ENCODE measurements at places on chromosomes 11 and 22.

- no peak for DNase-seq
These were observed 45.7 kb downstream of the TTC17 start for GRCh38 chr11:43404406-43404805.

- no peak for DNase-seq
These were observed 134.4 kb upstream of the NCAM1 start for GRCh38 chr11:112826788-112827187.

GRCh38 chr11:122933416-122933815 lies 48.2 kb downstream of the BSX start:
- DNase-seq, result no peak

- no peak for DNase-seq
These were observed 35.9 kb downstream of the OSBPL5 start for GRCh38 chr11:3129181-3129590.

- no peak for DNase-seq
These were observed 6.8 kb upstream of the GGA1 start for GRCh38 chr22:37601540-37602442.

- DNase-seq, result no peak
These were observed 15.5 kb downstream of the RBX1 start for GRCh38 chr22:40966726-40967085.

GRCh38 chr22:16695261-16695660 lies 102.7 kb upstream of the CCT8L2 start:
- DNase-seq, result no peak

DNA sequence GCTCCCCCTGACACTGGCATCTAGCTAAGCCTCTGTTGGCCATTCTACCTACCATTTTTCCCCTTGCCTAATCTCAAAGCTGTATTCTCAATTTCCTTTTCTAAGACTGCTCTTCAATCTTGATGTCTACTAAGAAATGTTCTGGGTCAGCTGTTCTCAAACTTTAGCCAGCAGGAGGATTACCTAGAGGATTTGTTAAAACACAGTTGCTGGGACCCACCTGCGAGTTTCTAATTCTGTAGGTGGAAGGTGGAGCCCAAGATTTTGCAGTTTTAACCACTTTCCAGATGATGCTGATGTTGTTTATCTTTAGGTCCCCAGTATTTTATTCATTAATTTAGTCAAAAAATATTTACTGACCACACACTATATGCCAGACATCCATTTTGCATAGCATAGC lies 9.3 kb upstream of the ARHGAP42 start:
- DNase-seq, result no peak

GRCh38 chr11:115298300-115299012 lies 205.8 kb downstream of the CADM1 start:
- DNase-seq, result no peak

- no peak for DNase-seq
These were observed 73.2 kb downstream of the FAT3 start for GRCh38 chr11:92297567-92298553.

- peak; percentile 61 for DNase-seq
These were observed 314.6 kb downstream of the LARGE1 start for GRCh38 chr22:33605666-33606065.

GRCh38 chr22:35220221-35220620 lies 37.1 kb upstream of the HMGXB4 start:
- no peak for DNase-seq

DNA sequence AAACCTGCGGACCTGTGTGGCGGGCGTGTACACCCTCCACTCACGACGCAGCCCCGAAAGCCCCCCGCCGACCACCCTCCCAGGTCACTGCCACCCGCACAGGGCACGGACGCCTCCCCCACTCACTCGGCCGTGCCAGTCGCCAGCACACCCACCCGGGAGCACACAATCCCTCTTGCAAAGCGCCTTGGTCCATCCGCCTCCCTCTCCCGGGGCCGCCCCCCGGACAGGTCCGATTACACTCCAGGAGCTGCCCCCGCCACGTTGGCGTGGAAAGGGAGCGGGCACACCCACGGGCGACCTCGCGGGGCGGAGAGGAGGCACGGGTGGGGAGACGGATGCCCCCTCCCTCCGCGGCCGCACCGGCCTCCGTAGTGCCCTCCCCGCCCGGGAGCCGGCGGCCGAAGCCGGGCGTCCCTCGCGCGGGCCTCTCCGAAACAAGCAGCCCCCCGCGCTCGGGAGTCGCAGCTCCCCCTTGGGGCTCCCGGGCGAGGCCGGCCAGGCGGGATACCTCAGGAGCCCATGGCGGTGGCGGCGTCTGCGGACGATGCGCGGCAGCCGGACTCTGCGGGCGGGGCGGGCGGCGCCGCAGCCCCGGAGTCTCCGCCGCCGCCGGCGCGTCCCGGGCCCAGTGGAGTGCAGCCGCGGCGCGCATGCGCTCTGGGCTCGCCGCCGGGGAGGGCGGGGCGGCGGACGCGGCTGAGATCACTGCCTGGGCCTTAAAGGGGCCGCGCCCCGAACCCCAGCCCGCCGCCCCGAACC lies at the start of gene TMEM184B:
TSS of gene TMEM184B (minus strand) at position 638 of the 762 bp plus-strand sequence. CDS start 25,049 bp downstream, outside the sequence.
- peak; percentile 83 for DNase-seq

GRCh38 chr11:33861386-33861785 lies 30.5 kb downstream of the LMO2 start:
- DNase-seq, result no peak

- no peak for DNase-seq
These were observed 2.5 kb downstream of the SELENOM start for GRCh38 chr22:31104869-31105268.

DNA sequence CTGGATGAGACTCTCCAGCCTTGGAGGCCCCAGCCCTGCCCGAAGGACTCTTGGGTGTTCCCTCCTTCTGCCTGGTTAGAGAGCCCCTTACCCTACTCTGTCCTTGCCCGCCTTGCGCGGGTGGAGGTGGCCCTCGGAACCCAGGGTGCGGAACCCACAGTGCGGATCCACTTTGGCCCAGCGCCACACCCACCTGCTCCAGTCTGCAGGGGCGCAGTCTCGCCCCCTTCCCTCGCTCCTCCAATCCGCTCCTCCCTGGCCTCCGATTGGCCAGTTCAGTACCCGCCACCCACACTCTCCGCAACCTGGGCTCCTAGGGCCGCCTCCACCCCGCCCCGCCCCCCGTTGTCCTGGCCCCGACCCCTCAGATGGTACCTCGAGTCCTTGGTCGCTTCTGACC lies 2.4 kb downstream of the CAPN1 start:
- DNase-seq, result no peak

- DNase-seq, result no peak
These were observed 19.9 kb downstream of the F2 start for GRCh38 chr11:46738887-46739286.

- no peak for DNase-seq
These were observed 5.2 kb downstream of the LGR4 start for GRCh38 chr11:27467181-27467913.

DNA sequence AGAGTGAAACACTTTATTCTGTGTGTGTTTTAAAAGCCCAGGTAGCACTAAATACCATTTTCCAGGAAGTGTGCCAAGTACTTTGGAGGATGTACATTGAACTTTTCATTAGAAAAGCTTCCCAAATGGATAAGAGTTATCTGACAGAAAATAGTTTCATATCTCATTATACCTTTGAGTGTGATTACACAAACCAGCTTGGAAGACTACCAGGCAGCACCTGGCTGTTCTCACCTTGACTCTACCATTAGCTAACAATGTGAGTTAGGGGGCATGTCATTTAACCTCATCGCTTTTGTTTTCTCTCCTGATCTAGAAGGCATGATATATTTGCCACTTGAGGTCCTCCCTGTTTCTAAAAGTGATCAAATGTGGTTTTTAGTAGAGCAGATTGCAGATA lies 50.2 kb downstream of the GRM5 start:
- no peak for DNase-seq

DNA sequence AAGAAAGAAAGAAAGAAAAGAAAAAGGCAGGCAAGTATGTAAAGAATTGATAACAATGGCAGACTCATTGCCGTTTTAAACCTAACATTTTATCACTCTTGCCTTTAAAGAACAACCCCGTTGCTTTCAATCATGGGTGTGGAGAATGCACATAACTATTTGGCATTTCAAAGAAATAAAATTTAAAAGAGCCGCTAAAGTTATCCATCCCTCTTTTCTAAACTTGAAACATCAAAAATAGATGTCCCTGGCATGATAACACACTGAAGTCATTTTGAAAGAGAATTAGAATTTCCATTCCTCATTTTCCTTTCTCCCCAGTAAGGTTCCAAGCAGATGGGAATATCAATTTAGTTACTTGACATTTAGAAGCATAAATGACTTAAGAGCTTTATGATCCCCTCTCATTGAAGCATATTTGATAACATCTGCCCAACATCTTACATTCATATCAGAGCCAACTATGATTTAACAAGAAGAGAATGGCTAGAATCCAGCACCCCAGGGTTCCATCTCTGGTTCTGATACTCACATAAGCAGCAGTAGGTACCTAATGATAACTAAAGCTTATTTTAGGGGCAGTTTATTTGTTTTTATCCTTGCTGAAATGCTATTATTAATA lies 529.6 kb upstream of the LRRC4C start:
- DNase-seq, result no peak

- no peak for DNase-seq
These were observed 42.1 kb downstream of the MYO7A start for GRCh38 chr11:77170107-77170506.

DNA sequence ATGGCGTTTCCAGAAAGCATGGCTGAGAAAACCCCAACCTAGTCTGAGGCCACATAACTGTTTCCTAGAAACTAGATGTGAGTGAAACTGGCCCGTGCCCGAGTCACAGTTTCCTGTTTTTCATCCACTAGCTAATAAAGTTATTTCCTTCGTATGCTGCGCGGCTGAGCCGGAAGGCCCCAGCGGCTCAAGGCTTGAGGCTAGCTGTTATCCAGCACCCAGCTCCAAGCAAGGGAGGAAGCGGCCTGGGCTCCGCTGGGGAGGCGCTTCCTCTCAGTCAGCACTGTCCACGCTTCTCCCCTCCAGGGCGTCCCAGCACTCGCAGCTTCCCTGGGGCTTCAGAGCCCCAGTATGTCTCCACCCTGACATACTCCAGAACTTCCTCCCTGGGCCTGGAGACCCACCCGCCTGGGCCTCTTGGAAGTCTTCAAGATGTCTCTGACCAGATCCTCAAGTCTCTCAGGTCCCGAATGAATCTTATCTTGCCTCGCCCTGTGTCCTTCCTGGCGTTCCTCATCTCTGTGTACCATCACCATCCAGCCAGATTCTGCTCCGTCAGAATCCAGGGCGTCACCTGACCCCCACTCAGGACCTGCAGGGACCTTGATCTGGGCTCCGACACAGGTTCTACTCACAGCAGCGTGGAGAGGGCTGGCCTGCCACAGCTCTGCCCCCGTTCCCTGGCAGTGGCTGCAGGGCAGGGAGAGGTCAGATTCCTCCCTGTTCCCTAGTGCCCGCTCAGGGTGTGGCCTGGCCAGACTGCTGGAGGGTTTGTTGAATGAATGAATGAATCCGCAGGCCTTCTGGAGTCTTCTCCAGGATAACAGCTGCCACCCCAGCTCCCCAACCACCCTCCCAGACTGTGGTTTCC lies 81.9 kb downstream of the LRRC32 start:
- DNase-seq, result peak; percentile 84

DNA sequence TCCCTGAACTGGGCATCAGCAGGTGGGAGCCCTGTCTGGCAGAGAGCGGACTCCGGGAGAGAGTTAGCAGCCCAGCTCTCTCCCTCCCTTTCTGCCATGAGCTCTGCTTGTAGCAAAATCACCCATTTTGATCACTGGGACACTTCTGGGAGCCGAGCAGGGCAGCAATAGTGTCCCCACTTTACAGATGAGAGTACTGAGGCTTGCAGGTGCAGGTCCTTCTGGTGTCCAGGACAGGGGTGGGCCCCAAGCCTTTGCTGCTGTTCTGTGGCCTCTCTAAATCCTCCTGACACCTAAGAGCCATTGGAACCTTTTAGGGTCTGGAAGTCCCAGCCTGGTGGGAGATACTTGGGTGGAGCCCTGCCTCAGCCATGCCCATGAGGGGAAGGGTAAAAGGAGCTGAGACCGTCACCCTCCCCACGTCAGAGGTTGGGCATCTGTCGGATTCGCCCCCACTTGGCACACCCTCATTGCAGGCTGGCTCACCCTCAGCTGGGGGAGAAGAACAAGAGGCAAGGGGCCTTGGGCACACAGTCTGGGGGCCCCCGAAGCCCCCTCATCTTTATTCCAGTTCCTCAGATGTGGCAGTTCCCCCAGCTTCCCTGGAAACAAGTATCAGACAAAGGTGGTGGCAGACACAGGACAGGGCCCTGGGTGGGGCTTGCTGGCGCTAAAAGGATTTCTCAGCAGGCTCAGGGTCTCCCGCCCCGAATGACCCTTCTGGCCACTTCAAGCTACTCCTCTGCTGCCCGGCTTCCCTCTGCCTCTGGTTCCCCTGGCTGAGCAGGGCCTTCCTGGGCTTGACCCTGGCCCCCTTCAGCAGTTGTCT lies 4.5 kb downstream of the RIN1 start:
- DNase-seq, result no peak

DNA sequence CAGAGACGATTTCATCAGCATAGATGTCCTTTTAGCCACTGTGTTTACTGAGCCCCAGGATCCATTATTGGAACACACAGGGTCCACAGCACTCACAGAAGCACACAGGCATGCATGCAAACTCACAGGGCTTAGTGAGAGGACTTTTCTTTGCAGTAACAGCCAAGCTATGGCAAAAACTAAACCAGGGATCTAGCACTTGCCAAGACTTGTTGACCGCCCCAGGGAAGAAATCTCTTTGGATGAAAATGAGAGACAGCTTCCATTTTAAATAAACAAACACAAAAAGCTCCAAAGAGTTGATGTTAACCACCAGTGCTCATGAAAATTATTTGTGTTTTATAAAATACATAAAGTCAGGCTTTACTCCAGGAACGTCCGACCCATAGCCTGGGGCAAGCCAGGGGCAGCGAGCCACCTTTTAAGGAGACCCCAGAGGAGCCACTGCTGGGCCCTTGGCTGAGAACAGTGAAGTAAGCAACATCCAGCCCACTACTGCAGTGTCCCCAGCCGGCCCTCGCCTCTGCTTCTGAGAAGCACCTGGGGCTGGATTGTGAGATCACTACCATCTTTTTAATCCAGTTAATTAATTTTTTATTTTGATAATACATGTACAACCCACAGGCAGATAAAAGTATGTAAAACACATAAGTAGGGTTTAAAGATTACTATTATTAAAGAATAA lies 22.0 kb upstream of the TFIP11 start:
- no peak for DNase-seq

DNA sequence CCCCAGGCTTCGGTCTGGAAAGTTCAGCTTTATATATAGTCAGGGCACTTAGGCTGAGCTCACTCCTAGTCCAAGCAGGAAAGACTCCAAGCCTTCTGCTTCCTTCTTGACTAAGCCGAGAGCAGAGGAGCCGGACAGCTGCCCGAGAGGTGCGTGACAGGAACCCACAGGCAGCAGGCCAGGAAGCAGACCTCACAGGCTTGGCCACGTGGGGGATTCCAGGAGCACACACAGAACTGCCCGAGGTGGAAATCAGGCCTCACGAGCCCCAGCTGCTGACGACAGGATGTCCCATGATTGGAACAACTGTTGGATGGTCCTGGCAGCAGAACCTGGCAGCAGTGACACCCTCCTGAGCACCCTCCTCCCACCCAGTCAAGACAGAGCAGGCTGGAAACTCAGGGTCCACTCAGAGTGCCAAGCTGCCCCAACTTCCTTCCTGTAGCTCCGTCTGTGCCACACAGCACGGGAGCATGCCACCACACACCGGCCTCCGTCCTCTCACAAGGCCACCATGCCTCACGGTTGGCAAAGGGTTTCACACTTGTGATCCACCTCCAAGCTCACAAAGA lies 5.4 kb downstream of the PLA2G6 start:
- peak; percentile 90 for DNase-seq

Measured in left cardiac atrium (tissue), 4 donors.